Dorsolateral prefrontal cortex (tissue), 122 donors: ENCODE measurements at places on chromosomes 3 and 15.

GRCh38 chr15:41585127-41586047, 26.4 kb downstream of the TYRO3 start:
- DNase-seq, result peak; percentile 54

DNA sequence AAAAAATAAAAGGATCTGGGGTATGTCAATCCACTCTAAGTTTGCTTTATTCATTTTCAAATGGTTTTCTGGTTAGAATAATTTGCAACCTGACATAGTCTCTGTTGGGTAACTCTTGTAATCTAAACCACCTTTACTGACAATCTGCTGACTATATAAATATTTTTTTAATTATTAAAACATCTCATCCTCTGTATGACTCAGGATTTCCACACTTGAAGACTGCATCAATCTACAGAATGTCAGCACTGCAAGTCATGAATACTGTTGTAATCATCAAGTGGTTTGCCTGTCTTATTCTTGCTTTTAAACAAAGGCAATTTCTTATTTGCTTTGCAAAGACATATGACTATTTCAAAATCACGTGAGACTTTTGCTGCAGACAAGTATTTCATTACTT, 42.1 kb downstream of the VGLL3 start:
- DNase-seq, result no peak

GRCh38 chr3:139935866-139936817, 1.2 kb downstream of the CLSTN2 start:
- DNase-seq, result no peak

DNA sequence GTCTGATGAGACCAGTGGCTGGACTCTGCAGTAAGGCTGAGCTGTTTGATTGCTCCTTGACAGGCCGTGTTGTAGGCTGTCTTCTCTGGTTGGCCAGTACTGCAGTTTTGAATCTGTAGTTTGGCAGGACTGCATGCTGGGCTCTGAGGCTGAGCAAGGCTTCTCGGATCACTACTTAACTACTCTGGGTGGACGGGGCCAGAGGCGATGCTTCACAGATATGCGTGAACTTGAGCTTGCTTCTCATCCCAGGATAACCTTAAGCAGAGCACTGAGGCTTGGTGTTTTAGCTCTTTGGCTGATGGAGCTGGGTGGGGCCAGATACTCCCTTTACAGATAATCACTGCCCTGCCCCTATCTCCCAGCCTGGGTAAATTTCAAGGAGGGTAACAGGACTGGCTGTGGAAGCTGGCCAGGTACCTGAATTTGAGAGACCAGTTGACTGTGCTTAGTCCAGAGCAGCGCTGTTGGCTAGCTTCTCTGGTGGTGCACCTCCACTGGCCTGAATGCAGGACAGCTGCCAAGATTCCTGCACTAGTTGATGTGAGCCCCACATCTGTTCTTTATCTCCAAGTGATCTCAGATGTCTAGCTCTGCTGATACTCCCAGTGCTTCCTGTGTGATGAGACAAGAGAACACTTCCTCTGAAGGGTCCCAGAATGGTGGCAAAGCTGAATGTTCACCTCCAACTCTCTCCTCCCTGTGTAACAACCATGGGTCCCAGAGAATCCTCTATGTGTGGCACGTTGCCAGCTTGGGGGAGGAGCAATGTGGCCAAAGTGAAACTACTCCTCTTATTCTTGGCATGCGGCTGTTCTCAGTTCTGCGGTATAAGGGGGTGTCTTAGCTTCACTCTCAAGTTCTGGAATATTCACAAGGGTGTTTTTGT, 37.9 kb downstream of the RPL39L start:
- DNase-seq, result no peak

DNA sequence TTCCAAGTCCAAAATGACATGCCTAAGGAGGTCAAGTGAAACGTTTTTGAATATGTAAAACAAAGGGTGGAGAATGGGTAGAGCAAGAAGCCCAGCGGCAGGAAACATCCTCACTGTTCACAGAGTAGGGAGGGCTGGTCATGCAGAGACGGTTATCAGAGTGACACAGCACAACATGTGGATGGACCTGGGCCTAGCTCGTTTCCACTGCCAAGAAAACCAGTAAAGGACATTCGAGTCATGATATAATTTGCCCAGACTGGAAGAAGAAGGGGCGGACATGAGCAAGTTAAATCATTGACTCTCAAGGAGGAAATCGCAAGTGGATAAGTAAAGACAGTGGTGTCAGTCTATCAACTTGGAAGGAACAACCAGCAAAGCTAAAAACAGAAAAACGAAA, 89.3 kb downstream of the LRIG1 start:
- no peak for DNase-seq

DNA sequence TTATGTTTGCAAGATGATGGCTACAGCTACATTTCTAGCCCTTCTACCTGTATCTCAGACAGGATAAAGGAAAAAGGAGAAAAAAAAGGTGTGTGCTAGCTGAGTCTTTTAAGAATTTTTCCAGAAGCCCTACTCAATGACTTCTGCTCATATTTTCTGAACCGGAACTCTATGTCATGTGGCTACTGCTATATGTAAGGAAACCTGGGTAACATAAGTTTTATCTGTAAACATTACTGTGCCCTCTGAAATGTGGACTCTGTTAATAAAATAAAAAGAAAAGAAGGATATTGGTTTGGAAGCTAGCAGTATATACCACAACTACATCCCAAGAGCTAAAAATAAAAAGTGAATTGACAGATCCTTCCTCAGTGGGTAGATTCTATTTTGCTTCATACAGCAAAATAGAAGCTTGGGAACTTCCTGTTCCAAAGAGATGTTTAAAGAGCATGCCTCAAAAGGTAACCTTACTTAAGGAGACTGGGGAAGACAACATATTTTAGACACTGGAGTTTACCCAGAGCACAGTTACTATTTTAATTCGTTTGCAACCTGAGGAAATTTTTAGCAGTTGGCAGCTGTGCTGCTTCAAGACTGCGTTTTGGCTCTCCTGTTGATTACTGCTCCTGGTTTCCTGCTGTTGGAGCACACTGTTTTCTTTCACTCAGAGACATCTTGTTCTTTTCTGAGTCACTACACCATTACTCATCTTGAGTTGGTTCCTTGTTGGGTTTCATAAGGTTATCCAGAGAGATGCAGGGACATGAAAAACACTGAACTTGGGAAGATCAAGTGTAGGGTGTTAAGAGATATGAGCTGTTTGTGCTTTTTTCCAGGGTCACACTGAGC, 280.7 kb downstream of the NFKBIZ start:
- DNase-seq, result no peak

DNA sequence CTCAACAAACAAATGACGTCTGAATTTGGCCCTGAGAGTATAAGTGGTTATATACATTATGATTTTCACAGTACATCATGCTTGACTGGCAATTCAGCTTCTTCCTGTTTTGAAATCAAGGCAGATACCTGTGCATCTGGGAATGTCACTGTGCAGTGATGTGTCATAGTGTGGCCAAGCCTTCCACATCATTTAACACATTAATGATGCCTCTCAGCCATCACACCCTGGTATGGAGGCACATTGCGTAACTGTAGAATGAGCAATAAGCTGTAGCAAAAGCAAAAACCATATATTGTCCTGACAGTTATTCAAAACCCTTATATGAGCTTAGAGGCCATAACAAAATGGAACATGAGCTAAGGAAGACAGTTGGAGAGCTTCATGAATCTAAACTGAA, 246.0 kb downstream of the EPHA3 start:
- DNase-seq, result no peak

DNA sequence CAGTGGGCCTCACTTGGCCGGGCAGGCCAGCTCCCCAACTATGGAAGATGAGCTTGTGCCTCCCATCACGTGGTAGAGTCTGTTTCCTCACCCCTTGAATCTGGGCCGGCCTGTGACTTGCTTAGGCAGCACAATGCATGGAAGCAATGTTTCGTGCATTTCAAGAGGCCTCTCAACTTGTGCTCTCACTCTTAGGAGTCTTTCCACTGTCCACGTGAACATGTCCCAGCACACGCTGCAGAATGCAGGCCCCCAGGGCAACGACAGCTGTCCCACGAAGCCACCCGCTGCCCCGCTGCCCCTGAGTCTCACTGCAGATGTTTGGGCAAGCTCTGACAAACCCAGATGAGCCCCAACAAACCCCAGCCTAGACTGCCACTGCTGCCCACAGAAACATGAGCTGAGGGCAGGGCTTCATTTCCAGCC, 27.2 kb upstream of the SLC41A3 start:
- no peak for DNase-seq

DNA sequence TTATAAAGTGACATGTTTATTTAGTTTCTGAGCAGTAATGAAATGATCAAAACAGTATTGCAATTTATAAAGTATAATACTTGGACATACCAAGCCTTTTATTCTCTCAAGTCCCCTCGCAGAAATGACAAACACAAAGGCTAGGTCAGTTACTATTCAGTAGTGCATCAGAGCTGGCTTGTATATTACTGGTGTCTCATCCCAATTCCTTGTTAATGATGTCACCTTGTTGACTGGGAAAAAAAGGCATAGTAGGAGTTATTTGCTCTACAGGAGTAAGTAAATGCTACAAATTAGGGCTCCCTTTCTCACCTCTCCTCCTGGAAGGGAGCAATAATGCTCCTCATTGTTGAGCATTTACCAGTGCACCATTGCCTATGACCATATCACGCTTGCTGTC, 317.6 kb downstream of the CHL1 start:
- no peak for DNase-seq

GRCh38 chr3:43704697-43705096, 14.0 kb downstream of the ABHD5 start:
- no peak for DNase-seq

GRCh38 chr15:93168910-93169309, 79.9 kb upstream of the RGMA start:
- DNase-seq, result no peak

GRCh38 chr3:125003859-125004595, 51.8 kb downstream of the HEG1 start:
- DNase-seq, result no peak

- no peak for DNase-seq
Measured at GRCh38 chr15:31294067-31294466, 32.6 kb upstream of the KLF13 start.

GRCh38 chr3:8445861-8446260, 55.8 kb upstream of the LMCD1 start:
- peak; percentile 30 for DNase-seq

- DNase-seq, result no peak
Measured at GRCh38 chr3:106068795-106069194, 200.0 kb upstream of the CBLB start.

GRCh38 chr3:156483002-156483401, 71.9 kb downstream of the SSR3 start:
- no peak for DNase-seq

DNA sequence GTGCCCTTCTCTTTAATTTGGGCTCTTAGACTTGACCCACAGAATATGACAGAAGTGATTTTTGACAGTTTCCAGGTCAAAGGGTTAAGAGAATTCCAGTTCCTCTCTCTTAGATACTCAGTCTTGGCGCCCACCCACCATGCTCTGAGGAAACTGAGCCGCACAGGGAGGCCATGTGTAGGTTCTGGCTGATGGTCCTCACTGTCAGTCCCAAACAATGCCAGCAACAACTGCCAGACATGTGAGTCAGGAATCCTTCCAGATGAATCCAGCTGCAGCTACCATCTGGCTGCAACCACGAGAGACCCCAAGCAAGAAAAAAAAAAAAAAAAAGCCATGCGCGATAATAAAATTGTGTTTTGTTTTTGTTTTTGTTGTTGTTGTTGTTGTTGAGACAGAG, 326.6 kb downstream of the MAGI1 start:
- no peak for DNase-seq

GRCh38 chr15:63203451-63204090, 14.2 kb downstream of the RAB8B start:
- DNase-seq, result no peak

- DNase-seq, result no peak
Measured at GRCh38 chr3:41260063-41260450, 60.8 kb downstream of the CTNNB1 start.

DNA sequence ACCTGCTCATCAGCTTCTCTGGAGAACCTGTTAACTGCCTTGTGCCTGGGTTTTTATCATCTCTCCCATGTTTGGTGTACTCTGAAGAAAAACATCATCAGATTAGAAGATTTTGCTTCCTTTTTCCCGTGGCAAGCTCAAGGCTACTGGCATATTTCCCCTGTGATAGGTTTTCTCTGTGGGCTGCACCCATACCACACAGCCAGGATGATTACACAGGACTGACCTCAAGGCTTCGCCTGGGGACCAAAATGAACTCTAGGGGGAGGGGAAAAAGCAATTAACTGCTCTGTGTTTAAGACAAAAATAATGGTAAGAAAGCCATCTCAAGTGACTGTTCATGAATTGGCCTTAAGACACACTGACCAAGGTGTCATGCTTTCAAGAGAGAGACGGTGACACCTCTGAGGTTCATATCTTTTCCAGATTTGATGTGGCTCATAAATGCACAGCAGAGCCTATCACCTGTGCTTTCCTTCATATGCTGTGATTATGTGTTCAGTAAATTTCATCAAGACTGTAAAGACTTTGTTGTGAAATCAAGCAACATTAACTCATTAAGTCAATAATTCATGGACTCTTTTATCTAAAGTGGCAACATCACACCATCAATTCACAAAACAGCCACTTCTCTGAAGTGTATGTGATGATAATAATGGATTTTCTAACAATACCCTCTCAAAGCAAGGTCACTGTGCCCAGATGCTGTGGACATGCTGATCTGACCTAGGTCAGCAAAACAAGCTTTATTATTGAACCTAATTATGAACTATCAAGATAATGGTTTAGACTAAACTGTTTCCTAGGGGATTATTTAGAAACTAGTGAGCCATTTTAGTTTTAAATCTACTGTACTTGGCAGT, 427.9 kb downstream of the WDR72 start:
- DNase-seq, result no peak

- DNase-seq, result no peak
Measured at GRCh38 chr3:24128199-24129005, 183.3 kb downstream of the NR1D2 start.

- no peak for DNase-seq
Measured at GRCh38 chr3:122945230-122945629, 82.3 kb downstream of the SEMA5B start.

GRCh38 chr3:118406562-118406961, 628.1 kb downstream of the IGSF11 start:
- no peak for DNase-seq

DNA sequence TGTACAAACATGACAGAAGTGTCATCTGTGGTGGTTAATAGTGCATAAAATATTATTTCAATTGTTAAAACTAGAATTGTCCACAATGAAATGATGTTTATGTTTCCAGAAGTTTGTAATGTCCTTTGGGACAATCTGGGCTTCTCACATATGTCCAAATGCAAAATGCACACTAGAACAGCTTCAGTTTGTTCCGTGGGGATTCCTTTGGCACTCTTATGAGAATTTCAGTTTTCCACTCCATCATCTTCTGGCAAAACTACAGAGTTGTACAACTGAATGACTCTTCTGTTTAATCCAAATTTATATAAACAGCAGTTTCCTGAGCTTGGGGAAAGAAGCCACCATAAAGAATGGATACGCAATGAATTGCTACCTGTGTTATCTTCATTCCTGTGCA, 2.0 kb upstream of the OR5H6 start:
- no peak for DNase-seq

GRCh38 chr3:138381413-138381901, 33.1 kb downstream of the MRAS start:
- DNase-seq, result peak; percentile 80

GRCh38 chr3:127456471-127457093, 134.0 kb downstream of the TPRA1 start:
- no peak for DNase-seq
